ENCODE measurements at places on chromosomes 12 and 14. TPM values are rescaled to one million over a fixed set of nuclear protein-coding genes. Genes with fewer than 3 reads are reported as not detected.

- H3K4me3 ChIP-seq: no peak overlapping the region
- no peak for DNase-seq
- H3K36me3 ChIP-seq: peaks cover 2% of the 10 kb centered on the region
- H3K27ac ChIP-seq: no peak overlapping the region
Measured at GRCh38 chr12:93549174-93549573, 23.3 kb upstream of the SOCS2 start.

Gene TEX52
- total RNA-seq: not detected

- no peak for DNase-seq
- H3K4me3 ChIP-seq: no peak overlapping the region
- no peak overlapping the region for H3K27ac ChIP-seq
- no peaks in the 10 kb centered on the region for H3K36me3 ChIP-seq
- H3K27me3 ChIP-seq: no peaks in the 10 kb centered on the region
Measured at GRCh38 chr14:96713426-96713825, 83.8 kb upstream of the VRK1 start.

DNA sequence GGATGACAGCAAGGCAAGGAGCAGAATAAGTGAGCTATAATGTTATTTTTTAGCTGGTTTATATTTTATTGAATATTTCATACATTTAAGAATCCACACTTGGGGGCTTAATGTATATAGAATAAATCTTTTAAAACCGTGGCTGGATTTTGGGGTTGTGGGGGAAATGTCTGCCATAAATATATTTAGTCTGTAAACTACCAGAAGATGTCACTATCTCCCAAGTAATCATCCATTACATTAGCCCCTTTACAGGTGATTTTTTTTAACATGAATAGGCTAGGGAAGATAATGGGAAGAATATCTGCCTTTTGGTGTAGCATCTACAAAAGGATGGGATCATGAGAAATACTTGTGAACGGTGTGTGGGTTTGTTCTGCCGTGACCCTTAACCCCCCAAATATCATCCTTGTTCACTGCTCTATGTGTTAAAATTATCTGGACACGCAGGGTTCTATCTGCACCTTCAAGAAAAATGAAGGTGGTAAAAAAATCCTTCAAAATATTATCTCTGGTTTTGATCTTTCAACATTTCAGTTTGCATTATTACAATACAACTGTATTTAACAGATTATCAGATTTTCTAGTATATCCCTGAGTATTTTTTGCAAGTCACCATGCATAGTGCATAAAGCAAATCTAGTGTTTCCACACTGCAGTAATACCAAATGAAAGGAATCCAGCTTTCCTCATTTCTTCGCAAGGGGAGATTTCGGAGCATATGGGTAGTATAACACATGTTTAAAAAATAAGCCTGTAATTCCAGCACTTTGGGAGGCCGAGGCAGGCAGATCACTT, 8.0 kb upstream of the SLC17A8 start:
- H3K4me3 ChIP-seq: no peak overlapping the region
- H3K4me1 ChIP-seq: no peaks in the 10 kb centered on the region
- no peak for DNase-seq
- no peaks in the 10 kb centered on the region for H3K36me3 ChIP-seq

DNA sequence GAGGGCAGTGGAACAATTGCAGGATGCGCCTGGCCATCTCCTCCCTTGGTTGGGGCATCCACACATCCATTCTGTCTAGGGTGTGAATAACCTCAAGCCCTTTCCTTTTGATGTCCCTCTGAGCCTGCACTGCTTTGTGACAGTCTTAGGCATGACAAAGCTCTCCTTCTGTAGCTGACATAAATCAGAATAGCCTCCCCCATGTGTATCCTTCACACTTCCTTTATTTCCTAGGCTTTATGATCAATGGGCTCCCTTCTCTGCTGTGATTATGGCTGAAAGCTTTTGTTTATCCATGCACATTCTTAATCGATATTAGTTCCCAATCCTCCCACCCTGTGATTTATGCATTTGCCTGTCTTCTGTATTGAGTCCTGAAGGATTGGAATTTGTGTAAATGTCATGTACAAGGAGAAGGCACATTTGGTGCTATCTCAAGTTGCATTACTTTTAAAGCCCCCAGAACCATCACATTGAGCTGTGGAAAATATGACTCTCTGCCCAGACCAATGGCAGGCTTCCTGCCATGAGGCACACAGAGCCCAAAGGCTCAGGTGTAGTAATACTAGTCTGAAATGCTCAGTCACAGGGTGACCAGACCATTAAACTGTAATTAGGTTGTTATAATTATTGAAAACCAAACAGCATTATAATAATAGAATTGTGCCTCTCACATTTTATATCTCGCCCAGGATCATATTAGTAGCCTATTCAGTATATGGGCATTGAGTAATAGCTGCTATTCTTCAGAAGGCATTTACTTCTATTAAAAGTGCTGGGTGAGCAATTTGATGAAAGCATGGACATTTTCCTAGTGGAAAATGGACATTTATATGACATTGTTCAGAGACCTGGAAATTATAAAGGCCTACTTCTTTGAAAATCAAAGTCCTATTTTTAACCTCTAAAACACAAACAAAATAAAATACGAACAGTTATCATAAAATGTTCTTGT, 14.0 kb downstream of the EMP1 start:
- H3K27ac ChIP-seq: no peak overlapping the region
- H3K36me3 ChIP-seq: no peaks in the 10 kb centered on the region
- DNase-seq: no peak

Gene TRMT5
- total RNA-seq: 23.6 TPM

Gene HNF1A
- total RNA-seq: not detected

DNA sequence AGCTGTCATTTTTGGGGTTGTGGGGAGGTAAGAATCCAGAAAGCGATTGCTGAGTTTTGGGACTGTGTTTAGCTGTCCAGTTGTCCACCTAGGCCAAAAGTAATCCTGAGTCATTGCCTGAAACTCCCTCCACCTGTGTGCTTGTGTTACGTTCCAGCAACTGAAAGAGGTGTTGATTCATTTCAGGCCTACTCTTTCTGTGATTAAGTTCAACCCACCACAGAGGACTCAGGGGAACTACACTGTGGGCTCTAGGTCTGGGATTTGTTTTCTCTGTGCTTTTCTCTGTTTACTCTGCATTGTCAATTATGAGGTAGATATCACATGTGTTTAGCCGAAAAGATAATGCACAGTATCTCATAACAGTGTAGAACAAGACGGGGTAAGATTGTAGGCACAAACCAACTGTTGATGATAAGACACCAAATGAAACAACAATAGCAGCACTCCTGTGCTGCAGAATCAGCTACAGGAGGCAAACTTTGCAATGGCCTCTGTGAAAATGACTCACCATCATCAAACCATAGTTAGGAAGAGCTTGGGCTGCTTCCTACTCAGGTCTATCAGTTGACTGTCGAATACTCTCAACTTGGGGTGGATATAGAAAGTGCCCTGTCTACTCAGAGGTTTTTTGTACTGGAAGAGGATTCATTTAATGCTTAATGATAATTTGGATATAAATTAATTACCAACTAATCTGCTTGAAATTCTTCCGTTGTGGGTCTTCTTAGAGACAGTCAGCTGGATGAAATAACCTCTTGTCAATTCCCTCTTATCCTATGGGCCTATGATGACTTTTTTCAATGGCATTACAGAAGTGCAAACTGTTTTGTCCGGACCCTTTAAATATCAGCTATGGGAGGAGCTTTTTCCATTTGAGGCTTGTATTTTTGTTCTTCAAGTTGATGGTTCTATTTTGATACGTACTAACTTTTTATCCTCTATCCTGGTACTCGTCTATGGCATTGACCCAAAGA, 385.9 kb downstream of the BMP4 start:
- H3K27ac ChIP-seq: no peak overlapping the region
- H3K36me3 ChIP-seq: no peaks in the 10 kb centered on the region
- no peaks in the 10 kb centered on the region for H3K27me3 ChIP-seq
- DNase-seq: no peak

Gene HOXC9
- total RNA-seq: 6.3 TPM

All from neural crest cell (in vitro differentiated cells).